Prostate gland (tissue), 2 donors: ENCODE measurements at places on chromosomes 3 and 15.

DNA sequence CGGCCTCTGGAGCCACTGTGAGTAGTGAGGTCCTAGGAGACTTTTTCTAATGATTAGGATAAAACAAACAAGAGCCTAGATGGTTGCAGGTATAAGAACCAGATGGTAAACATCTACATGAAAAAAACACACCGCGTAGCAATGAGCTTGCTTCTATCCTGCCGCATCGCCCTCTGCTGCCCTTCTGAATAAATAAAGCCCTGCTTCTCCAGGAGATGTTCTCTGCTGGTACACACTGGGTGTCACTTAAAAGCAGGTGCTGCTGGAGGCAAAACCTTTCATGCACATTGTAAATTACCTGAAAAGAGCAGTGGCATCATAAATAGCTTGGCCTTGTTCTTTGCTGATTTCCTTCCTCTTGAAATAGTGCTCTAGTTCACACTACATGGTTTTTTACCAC is 164.4 kb upstream of the TOPAZ1 start:
- DNase-seq, result no peak

- DNase-seq, result no peak
Measured at GRCh38 chr3:143433787-143434378, 314.3 kb downstream of the CHST2 start.

- no peak for DNase-seq
Measured at GRCh38 chr3:85785766-85786165, 827.0 kb downstream of the CADM2 start.

- no peak for DNase-seq
Measured at GRCh38 chr3:42769477-42770131, 3.4 kb downstream of the CCDC13 start.

DNA sequence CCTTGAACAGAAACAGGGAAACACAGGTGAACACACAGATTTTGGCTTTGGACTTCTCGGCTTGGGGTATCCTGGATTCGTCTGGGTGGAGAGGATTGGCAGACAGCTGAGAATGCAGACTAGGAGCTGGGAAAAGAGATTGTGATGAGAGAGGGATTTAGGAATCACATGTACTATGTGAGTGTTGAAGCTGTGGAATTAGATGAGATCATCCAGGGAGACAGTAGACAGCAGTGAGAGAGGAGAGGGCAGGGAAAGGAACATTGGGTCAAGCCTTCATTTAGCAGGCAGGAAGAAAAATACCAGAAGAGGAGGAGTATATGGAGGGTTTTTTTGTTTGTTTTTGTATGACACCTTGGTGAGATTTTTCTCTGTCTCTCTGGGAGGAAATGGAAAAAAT is 262.1 kb upstream of the TBL1XR1 start:
- DNase-seq, result no peak

DNA sequence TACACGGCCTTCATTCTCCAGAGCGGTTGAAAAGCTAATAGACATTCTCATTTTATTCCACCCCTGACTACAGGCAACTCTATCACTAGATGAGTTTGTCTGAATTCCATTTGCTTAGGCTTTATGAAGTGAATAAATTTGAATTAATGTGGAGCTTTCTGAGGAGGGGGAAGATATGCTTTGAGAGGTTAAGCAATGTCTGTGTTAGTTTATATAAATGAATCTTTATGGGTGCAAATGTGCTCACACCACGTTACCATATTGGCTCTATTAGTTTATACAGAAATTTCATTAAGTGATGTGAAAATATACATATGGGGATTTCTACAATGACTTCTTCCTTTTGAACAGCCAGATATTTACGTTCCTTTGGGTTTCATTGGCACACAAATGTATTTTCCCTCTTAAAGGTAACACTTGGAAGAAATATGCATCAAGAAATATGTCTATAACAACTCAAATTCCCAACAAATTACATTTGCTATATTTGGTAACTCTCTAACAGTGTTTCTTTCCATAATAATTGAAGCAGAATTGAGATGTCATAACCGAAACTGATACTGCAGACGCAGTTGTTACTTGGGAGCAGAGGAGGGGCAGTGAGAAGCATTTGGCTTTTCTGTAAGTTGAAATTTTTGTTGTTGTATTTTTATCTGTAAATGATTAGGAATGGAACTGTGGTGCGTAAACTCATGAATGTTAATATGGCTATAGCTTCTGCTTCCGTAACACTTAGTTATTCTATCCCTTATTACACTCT is 359.4 kb downstream of the CACNA2D3 start:
- DNase-seq, result no peak

DNA sequence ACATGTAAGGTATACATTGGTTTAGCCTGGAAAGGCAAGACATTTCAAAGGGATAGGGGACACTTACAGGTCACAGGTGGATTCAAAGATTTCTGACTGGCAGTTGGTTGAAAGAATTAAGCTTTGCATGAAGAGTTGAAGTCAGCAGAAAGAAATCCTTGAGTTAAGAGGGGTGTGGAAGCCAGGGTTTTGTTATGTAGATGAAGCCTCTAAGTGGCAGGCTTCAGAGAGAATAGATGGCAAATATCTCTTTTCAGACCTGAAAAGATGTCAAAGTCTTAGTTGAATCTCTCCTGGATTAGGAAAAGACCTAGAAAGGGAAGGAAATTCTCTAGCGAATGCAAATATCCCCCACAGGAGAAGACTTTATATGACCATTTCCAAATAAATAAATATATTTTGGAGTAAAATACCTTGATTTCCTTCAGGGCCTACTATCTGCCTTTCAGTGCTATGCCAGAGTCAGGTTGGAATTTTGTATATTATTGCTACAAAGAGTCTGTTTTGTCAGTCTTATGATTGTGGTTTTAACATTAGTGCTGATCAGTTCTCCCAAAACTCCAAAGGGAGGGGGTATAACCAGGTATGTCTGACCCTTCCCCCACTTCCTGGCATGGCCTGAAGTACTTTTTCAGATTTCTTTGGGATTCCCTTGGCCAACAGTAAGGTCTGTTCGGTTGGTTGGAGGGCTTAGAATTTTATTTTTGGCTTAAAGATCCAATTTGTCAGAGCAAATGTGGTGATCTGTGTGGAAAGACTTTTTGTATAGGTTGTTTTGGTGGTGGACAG is 286.4 kb downstream of the LRTM1 start:
- DNase-seq, result no peak

DNA sequence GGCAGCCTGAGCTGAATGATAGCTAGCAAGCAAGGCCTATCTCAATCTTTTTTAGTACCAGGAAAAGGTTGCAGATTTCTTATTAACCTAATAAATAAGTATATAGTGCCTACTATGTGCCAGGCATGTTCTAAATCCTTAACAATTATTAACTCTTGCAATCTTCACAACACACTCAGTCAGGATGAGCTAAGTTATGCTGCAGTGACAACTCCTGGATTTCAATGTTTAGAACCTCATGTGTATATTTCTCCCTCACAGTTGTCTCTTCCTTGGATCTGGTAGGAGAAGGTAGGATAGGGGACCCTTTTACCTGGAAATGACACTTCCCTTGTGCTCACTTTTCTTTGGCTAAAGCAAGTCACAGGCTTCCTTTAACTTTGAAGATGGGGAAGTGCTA is 39.3 kb upstream of the MAGI1 start:
- DNase-seq, result no peak

GRCh38 chr3:100994809-100995208 is 1.6 kb upstream of the ABI3BP start:
- no peak for DNase-seq

- no peak for DNase-seq
Measured at GRCh38 chr3:133066026-133066425, 27.8 kb downstream of the TMEM108 start.

GRCh38 chr15:68526784-68527183 is 52.0 kb upstream of the CORO2B start:
- no peak for DNase-seq

DNA sequence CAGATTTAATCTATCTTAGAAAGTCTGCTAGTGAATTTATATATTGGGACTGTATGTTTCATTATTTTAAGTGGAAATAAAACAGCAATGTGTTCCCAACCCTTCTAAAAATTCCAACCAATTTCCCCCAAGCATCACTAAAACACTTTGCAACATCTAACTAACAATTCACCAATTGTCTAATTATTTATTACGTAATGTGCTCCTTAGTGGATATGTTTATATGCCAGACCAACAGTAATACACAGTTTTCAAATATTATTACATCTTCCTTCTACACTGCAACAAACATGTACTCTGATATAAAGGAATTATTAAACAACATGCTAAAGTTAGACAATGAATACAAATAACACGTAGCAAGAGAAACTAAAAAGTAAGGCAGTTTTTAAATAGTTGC is 262.6 kb upstream of the THBS1 start:
- DNase-seq, result no peak

DNA sequence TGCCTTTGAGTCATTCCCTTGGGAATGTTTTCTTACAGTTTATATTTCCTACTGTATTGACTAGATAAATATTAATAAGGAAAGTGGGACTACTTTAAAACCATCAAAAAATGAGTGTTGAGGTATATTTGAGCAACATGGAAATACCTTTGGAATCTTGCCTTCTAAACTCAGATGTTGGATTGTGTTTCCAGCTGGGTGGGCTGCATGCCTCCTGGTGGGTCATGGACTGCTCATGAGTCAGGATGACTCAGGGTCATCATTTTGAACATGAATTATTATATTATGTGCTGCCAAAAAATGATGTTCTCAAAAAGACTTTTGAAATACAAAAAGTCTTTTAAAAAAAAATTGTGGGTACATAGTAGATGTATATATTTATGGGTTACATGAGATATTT is 41.1 kb upstream of the APH1B start:
- no peak for DNase-seq

- DNase-seq, result no peak
Measured at GRCh38 chr3:16477056-16477455, 36.4 kb downstream of the RFTN1 start.

GRCh38 chr3:22748453-22749045 is 454.6 kb upstream of the UBE2E2 start:
- DNase-seq, result no peak

DNA sequence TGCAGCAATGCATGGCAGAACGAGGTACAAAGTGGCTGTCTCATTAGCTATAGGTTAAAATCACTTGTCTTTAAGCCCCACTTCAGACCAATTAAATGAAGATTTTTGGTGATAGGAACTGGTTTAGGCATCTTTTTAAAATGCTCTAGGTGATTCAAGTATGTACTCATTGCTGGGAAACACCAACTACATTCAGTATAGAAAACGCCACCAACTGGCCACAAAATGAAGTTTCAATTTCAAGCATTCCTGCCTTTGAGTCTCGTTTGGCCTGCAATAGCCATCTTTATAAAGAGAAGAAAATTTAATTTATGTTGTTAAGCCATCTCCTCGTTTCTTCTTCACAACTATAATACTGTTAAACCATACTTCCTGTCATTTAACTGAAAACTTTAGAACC is 587.9 kb downstream of the GBE1 start:
- no peak for DNase-seq

GRCh38 chr3:133880287-133880686 is 15.4 kb downstream of the RAB6B start:
- no peak for DNase-seq

DNA sequence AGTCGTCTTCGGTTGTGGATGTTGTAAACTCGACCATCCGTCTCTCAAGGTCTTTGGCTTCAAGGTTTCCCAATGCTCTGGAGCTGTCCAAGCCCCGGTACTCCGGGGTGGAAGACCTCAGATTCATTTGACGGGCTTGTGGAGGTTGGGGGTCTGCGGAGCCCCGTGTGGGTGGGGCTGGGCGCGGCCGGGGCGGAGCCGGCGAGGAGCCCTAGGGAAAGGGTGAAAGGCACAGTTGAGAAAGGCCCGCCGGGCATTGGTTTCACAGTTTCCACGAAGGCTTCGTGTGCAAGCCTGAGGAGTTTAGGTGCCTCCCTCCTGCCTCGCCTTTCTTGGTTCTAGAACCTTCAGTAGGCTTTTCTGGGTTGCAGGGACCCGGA is 360 bp upstream of the MGA start:
- no peak for DNase-seq
